ENCODE measurements at places on chromosomes 11 and 22.
A peak's percentile ranks its signal among the peaks of the same experiment; 100 is the strongest.

DNA sequence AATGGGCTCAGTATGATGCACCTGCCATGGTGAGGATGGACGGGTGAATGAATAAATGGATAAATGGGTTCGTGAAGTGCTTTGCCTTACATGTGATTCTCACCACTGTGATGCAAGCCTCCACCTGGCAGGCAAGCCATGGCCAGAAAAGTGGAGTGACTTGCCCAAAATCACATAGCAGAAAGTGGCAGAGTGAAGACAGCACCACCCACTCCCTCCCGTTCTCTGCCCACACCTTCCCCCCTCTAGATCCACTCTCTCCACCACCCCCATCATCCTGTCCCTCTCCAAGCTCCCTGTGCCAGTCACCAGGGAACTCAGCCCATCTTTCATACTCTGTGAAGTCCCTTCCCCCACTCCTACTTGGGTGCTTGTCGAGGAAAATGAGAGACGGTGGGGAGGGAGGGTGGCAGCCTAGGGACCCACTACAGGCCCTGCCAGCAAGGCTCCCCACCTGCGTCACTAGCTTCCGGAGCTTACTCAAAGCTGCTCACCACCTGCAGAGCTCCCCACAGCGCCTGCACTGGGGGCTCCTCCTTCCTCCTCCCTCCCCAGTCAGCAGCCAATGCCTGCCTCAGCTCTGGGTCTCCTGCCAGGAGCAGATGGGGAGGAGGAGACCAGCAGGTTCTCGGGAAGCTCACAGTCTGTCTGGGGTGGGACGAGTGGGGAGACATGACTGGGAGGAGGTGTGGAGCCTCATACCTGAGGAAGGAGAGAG, 82.3 kb downstream of the PDE2A start:
- peak; percentile 60 for DNase-seq

GRCh38 chr11:26849036-26849435, 127.2 kb upstream of the SLC5A12 start:
- DNase-seq: no peak

- DNase-seq: no peak
These were observed 1134.8 kb downstream of the BRD1 start for GRCh38 chr22:48692734-48693376.

GRCh38 chr11:122910775-122911174, 28.2 kb downstream of the JHY start:
- no peak for DNase-seq

GRCh38 chr22:50696799-50697561, 24.4 kb downstream of the SHANK3 start:
- no peak for DNase-seq

GRCh38 chr11:11979488-11980117, 28.8 kb downstream of the DKK3 start:
- no peak for DNase-seq

DNA sequence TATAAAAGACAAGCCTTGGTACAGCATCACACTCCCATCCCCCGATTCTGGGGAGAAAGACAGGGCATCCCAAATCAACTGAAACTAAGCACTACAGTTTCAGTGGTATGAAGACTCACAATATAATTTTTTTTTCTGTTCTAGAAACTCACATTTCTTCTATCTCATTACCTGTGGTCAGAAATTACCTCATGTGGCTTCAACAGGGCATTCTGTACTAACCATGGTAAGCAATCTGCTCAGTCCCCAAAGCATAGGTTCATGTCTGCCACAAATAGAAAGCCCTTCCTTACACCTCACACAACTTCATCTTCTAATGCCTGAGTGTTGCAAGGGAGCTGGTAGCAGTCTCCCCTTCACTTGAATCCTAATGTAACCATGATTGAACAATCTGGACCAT, 147.4 kb upstream of the POU2AF2 start:
- DNase-seq: no peak

DNA sequence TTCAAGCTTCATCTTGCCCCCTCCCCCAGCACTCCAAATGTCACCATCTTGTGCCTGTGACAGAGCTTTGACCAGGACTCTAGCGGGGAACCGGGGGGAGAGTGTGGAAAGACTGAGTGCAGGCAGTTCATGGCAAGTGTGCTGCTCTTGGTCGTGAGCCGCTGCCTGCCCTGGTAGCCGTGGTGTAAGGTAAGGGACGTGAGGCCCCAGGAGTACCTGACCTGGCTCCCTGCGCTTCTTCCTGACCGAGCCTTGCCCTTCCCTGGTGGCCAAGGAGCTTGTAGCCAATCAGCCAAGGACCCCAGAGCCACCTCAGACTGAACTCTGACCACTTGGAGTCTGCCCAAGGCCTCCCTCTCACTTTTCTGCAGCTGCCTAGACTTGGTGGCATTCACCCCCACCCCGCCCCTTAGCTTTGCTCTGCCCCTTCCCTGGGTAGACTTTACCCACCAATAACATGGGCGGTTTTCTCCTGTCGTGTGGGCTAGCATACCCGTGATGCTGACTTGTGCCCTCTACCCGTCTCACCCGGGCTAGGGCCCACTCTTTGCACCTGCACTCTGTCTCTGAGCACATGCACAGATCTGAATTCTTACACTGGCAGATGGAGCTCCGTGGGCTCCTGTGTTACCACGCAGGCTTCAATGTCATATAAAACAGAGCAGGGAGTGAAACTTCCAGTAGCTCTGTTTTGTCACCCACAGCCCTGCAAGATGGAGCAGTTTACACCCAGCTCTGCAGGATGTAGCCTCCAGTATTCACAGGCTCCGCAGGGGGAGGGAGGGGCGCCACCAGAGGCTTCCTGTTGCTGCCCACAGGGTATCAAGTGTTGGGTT, 1.5 kb downstream of the DGKZ start:
- peak; percentile 49 for DNase-seq

DNA sequence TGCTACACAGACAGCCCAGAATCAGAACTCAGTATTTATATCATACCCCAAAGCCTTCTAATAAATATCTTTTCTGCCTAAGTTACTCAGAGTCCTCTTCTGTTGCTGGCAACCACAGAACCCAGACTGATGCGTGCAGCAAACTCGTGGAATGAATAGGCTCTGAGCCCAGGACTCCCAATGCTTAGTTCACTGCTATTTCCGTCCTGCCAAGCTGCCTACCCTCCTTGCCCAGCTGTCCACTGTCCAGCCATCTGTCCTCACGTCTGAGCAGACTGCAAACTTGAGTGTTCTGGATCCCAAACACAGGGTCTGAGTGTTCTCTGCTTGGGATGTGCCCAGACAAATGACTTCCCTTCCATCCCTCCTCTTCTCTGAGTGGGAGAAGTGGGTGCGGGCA, 19.4 kb downstream of the PTPN5 start:
- no peak for DNase-seq

DNA sequence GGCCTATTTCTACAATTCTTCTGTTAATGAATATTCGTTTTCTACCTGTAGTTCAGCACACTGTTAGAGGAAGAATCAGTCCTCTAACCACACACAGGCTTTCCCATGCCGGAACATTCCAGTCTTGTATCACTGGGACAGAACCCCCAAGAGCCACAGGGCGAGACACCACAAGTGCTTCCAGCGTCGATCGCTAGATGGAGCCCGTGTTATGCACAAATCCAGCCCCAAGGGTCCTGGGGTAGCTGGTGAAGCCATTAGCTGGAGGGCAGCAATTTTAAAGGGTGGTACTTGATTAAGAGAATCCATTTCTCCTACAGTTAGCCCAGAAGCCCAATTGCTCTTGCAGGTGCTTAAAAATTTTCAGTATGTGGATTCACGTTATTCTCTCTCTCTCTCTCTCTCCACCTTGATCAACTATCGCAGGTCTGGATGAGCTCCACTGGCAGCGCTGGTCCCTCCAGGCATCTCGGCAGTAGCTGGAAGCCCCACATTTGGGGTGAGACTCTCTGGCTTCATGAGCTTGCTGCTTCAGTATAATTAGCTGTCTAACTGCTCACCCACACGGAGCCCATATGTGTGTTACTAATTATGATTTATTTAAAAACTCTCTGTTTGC, 148.2 kb upstream of the SNX19 start:
- DNase-seq: no peak

Data from stimulated activated CD4-positive, alpha-beta T cell treated with anti-CD3 and anti-CD28 coated beads, Interleukin-4, amount 100 ng/mL, for 4 hours (primary cell).